ENCODE measurements at places on chromosomes 1 and 21. TPM values are rescaled to one million over a fixed set of nuclear protein-coding genes. Genes with fewer than 3 reads are reported as not detected.

DNA sequence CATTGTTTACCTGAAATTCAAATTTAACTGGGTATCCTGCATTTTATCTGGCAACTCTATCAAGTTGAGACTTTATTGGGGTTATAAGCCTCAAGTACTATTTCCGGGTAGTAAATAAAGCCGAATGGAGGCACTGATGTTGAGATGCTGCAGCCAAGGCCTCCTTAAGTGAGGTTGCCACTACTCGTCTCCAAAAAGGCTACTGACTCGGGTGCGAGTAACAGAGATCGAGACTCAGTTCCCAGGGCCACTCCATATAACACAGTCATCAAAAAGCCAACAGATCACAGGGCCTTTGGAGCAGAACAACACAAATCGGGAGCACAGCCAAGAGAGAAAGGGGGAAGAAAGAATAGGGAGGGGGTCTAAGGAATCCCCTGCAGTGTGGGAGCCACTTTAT lies 524 bp downstream of the COPA start:
- peaks cover 51% of the 10 kb centered on the region for H3K36me3 ChIP-seq
- H3K27me3 ChIP-seq = no peaks in the 10 kb centered on the region
- DNase-seq = no peak
- peak overlapping the region; percentile 100 for H3K27ac ChIP-seq
- peaks cover 78% of the 10 kb centered on the region for H3K4me1 ChIP-seq

DNA sequence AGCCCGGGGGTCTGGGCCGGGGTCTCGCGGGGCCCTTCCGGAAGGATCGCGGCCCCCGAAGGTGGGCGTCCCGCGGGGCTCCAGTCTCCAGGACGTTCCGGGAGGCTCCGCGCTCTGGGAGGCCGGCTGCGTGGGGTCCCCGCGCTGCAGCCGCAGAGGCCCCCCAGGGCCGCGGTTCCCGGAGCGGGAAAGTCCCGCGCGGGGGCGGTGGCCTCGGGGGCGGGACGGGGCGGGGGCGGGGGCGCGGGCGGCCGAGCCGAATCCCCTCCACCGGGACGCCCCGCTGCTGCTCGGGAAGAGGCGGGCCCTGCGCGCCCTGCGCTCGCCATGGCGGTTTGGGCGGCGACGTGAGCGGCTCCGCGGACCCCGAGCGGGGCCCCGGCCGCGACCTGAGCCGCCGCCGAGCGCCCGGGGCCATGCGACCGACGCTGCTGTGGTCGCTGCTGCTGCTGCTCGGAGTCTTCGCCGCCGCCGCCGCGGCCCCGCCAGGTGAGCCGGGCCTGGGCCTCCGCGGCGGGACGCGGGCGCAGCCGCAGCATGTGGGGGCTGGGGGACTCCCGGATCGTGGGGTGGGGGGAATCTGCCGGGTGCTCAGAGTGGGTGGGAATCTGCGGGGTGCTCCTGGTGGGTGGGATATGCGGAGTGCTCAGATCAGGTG lies at the start of gene IFNGR2:
IFNGR2 (plus strand) TSS at position 286 of the 658 bp plus-strand sequence; CDS start at position 417, 131 bp downstream.
- peak within 1 kb of the TSS; percentile 91 for H3K4me3 ChIP-seq
- H3K36me3 ChIP-seq = no peaks in the 10 kb centered on the region
- no peaks in the 10 kb centered on the region for H3K27me3 ChIP-seq
- H3K4me1 ChIP-seq = peaks cover 70% of the 10 kb centered on the region

- H3K4me1 ChIP-seq = peaks cover 20% of the 10 kb centered on the region
- H3K36me3 ChIP-seq = peaks cover 59% of the 10 kb centered on the region
- H3K4me3 ChIP-seq = no peak overlapping the region
- peak overlapping the region; percentile 36 for H3K27ac ChIP-seq
- no peak for DNase-seq
These were observed 81.7 kb downstream of the ARID4B start for GRCh38 chr1:235246022-235246948.

GRCh38 chr1:197067457-197067818 lies 378 bp upstream of the F13B start:
- peaks cover 8% of the 10 kb centered on the region for H3K36me3 ChIP-seq
- no peak overlapping the region for H3K4me3 ChIP-seq
- H3K27me3 ChIP-seq = peaks cover 7% of the 10 kb centered on the region
- H3K4me1 ChIP-seq = no peaks in the 10 kb centered on the region

The POU3F1 gene
- total RNA-seq = 0.31 TPM

The CCDC30 gene
- 5.4 TPM for total RNA-seq

The RAVER2 gene
- total RNA-seq = 5.8 TPM

Measured in naive thymus-derived CD8-positive, alpha-beta T cell (primary cell).